SJCRH30 (cell line): ENCODE measurements at places on chromosomes 11 and 22.
A peak's percentile ranks its signal among the peaks of the same experiment; 100 is the strongest.

DNA sequence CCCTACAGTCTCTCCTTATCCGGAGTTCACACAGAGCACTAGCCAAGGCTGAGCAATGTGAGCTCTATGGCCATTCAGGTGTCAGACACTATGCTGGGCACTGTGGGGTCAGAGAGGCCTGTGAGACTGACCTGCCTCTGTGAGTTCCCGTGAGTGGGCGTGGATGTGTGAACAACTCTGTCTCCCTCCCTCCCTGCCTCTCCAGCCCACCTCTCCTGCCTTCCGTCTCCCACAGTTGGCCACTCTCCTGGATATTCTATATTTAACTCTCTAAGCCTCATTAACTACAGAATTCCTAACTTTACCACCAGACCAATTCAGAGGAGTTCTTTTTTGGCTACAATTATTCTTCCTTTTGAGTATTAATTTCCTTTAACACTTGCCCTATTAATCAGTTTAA is 191.6 kb upstream of the NCAM1 start:
- DNase-seq, result no peak

DNA sequence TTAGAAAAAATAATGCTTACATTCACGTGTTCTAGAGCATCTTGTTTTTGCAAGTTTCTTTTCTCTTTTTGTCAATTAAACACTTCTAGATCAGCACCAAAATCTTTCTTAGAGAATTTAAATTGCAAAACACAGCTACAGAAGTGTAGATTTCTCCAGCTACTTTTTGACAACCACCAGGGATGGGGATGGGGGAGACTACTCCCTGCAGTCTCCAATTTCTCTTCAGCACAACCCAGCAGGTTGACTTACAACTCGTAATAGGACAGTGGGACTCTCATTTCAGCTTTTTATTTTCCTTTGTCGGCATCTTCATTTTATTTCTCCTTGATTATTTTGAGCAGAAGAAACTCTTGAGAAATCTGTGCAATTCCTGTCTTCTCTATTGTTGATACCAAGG is 441.2 kb downstream of the LRRC4C start:
- no peak for DNase-seq

DNA sequence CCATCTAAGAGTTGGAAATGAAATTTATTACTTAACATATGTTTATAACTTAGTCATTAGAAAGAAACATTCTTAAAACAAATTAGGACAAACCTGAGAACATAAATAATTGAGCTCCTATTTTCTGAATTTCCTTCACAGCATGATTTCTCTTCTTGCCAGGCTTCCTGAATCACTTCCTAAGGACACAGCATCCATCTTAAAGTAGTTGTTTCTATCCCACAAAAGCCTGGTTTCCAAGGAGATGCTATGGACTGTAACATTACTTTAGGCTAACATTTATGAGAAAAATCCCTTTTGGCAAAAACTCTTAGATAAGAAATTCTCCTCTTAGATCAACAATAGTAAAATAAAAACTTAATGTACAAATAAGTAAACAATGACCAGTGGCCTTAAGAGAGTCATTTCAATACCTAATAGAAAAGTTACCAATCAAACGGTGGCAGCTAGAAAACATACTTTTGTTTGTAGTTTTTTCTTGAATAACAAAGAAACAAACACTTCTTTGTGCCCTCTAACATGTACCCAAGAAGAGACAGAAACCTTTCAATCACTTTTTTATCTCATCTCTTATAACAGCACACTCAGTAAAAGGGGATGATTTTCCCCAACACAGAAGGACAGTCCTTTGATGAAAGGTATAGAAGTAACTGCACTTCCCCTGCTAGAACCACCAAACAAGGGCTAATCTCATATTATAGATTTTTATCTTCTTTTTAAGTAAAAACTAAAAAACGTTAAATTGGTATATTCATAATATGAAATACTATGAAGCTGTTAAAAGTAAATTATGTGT is 74.5 kb downstream of the TTC28 start:
- no peak for DNase-seq

DNA sequence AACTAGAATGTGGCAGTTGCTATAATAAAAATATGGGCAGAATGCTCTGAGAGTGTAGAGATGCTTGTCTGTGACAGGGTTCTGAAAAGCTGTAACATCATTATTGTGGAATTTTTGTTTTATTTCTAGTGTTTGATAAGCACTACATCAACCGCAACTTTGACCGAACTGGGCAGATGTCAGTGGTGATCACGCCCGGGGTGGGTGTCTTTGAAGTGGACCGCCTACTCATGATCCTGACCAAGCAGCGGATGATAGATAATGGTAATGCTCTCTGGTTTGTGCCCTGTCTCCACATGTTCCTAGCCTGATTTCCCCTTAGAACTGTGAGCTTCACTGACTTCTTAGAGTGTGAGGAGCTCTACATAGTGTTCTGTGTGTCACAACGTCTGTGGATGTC is 48.8 kb downstream of the DEPDC5 start:
- DNase-seq, result no peak

- no peak for DNase-seq
Measured at GRCh38 chr11:116646191-116646590, 126.6 kb downstream of the BUD13 start.

- peak; percentile 61 for DNase-seq
Measured at GRCh38 chr22:17980638-17981051, 43.7 kb downstream of the MICAL3 start.

DNA sequence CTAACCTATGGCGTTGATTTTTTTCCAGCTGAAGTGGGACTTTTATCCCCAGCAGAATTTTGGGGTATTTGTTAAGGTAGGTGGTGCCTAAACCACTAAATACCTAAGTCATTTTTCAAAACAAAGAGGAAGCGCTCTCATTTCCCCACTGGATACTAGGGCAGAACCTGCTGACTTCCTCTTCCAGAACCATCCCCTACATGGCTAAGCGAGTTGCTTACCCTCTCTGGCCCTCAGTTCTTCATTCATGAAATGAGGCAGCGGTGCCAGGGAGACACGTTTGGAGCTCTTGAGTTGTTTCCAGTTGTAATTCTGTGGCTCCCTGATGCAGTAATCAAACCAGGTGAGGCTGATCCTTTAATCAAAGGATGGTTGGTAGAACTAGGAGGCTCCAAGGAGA is 10.0 kb upstream of the MTMR3 start:
- no peak for DNase-seq
